Panc1 (cell line): ENCODE measurements at places on chromosomes 4 and X.

DNA sequence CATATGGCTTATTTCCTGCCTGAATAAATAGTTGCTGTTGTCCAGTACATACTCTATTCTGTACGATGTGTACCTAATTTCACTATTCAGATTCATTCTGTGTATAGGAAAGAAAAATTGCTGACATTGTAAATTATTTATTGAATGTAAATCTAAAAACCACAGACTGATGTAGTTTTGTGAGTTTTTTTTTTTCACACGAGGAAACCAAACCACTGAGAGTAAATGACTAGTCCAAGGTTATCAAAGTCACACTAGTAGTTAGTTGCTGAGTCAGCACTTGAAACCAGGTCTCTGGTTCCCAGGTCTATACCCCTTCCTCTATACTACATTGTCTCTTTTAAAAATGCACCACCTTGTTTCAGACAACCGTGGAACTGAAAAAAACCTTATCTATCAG lies 298.3 kb upstream of the DIAPH2 start:
- no peak for DNase-seq

DNA sequence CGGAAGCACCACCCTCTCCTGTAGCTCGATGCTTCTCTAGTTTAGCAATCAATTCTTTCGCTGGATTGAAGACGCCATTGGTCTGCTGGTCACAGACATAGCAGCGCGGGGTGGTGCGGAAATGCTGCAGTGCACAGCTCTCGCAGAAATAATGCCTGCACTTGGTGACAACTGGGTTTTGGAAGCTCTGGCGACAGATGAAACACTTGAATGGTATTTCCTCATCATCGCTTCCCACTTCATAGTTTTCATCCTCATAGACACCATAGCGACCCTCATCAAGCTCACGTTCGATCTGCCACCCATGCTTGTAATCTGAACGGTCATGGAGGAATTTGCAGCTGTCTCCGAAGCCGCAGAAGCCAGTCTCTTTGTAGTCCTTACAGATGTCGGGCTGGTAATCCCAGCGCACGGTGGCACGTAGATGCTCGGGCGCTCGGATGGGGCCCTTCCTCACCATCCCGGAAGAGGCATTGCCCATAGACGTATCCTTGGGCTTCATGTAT lies 854 bp downstream of the RNF113A start:
- DNase-seq = no peak

DNA sequence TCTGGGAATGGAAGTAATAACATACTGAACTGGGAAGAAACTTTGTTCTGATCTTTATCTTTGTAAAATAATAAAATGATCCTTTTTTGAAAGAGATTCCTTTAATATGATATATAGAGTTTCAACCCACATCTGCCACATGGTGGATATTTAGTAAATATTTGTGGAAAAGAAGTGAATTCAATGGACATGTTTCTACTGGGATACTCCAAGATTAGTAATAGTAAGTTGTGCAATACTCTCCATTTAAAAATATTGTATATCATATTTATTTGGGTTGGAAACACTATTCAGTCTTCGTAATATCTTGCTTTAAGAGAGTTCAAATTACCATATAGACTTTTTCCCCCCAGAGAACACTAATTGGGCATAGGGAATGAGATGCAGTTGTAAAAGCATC lies 17.8 kb upstream of the ARSJ start:
- no peak for DNase-seq

DNA sequence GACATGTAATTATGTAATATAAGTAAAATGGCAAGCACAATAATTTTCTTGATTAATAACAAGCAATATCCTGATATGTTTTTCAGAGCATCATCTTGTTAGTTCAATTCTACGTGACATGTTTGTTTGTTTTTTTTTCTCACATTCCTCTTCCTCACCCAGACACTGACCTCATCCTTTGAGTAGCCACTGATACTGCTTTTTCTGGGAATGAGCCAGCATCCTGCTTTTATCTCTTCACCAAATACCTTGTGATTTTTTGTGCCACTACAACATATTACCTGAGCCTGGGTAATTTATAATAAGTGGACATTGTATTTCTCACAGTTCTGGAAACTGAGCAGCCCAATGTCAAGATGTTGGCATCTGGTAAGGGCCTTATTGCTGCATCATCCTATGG lies 484.0 kb downstream of the NAF1 start:
- DNase-seq = no peak

DNA sequence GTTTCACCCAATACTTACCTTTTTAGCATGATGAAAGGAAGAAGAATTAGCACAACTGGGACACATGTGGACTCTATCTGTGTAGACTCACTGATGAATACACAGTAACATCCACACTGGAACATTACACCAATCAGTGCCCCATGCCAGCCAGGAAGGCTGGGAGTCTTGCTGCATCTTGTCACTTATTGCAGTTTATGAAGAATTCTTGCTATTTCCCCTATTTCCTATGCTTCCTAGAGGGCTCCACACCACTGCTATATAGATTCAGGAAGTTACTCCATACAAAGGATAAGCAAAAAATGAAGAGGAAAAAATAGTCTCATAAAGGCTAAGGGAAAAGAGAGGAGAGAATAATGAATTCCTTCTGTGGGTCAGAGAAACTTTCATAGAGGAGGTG lies 201.0 kb downstream of the CAMK2D start:
- no peak for DNase-seq

DNA sequence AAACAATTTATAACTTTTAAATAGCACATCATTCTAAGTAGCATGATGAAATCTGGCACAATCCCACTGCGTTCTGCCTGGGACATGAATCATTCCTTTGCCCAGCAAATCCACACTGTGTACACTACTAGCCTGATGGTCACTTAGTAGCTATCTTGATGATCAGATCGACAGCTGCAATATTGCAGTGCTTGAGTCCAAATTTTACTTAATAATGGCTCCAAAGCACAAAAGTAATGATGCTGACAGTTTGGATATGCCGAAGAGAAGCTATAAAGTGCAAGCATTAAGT lies 86.6 kb upstream of the NPNT start:
- no peak for DNase-seq

GRCh38 chrX:125203737-125204578 lies 115.7 kb upstream of the TEX13C start:
- DNase-seq = no peak

- DNase-seq = no peak
Measured at GRCh38 chrX:97367125-97367524, 483.4 kb downstream of the RPA4 start.

GRCh38 chr4:151806511-151806927 lies 45.7 kb upstream of the GATB start:
- DNase-seq = no peak

DNA sequence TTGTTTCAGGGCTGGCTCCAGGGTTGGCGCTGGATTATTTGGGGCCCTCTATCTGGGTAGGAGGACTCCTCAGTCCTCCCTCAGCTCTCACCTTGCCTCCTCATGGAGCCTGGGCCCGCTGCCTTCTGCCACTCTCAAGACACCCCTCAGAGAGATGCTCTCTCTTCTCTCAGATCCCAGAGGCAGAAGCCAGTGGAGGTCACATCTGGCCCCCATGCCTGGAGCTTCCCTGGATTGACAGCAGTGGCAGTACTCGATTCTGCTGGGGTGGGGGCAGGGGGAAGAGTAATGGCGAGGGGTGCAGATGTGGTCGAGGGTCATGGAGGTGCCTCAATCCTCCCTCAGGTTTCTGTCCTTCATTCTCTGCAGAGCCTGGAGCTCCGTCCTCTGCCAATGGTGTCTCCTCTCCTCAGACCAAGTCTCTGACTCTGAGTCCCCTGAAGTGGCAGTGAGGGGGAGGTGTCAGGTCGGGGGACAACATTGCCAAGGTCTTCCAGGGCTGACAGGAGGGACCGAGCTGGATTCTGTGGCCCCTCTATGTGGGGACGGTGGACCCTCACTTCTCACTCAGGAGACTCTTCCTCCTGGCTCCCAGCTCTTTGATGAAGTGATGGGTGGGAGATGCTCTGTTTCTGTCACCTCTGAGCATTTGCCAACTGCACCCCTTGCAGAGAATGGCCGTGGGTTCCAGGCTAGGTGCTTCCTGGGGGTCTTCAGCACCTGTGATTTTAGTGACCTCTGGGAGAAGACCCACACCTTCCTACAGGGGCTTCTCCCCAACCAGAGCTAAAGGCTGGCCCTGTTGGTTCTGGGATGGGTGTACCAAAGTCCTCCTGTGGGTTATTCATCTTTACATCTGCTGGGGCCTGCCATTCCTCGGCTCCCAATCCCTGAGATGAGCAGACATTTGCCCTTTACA lies 10.9 kb upstream of the HSFX1 start:
- DNase-seq = no peak

- no peak for DNase-seq
Measured at GRCh38 chr4:100797791-100798190, 280.0 kb upstream of the EMCN start.

DNA sequence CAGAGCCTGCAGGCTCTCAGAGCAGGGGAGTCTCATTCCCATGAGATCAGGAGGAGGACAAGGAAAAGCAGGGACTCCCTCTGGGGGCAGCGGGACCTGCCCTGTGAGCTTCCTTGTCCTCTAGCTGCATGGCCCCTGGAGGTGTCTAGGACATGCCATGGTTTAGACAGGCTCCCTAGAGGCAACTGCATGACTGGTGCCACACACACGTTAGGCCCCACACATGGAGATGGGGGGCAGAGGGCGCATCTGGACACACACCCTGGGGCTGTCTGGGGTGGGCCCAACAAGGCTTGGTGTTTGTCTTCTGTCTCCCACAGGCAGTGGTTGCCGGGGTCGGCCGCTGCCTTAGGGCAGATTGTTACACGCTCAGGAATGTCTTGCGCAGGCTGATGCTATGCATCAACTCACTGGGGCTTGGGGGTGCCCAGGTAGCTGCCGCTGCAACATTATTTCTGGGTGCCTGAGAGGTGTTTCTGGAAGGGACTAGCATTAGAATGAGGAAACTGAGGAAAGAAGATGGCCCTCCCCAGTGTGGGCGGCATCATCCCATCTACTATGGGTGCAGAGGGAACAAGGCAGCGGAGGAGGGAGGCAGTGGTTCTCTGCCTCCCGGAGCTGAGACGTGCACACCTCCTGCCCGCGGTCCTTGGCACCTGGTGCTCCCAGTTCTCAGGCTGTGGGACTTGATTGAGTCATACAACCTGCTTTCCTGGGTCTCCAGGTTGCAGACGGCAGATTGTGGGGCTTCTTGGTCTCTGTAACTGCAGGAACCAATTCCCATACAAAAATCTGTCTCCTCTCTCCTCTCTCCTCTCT lies 32.1 kb upstream of the GPR78 start:
- no peak for DNase-seq

- DNase-seq = no peak
Measured at GRCh38 chrX:37722595-37722994, 37.0 kb downstream of the XK start.

- DNase-seq = no peak
Measured at GRCh38 chr4:150297861-150298474, 219.7 kb downstream of the DCLK2 start.

DNA sequence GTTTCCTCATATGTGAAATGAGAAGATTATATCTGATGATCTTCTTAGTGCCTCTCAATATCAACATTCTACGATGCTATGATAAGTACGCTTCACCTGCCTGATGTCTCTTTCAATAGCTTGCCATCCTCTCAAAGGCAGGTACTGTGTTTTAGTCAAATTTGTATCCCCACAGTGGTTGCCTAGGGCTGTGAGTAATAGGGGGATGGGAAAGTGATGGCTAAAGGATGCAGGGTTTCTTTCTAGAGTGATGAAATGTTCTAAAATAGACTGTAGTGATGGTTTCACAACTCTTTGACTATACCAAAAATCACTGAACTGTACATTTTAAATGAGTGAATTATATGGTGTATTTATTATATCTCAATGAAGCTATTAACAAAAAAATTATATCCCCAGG lies 142.8 kb downstream of the HS6ST2 start:
- DNase-seq = no peak

DNA sequence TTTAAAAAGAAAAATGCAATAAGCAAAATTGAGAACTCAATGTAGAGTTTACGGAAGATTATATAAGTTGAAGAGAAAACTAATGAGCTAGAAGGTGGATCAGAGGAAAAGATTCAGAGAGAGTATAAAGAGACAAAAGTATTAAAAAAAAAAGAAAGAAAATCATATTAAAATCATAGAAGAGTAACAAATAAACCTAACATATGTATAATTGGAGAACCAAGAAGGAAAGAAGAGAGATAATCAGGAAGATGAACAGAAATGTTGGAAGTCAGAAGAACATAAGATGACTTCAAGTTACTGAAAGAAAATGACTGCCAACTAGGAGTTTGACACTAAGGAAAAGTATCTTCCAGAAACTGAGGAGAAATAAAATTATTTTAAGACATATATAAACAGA lies 34.3 kb upstream of the ANTXR2 start:
- DNase-seq = no peak

GRCh38 chr4:162707962-162708361 lies 458.7 kb downstream of the NAF1 start:
- no peak for DNase-seq

DNA sequence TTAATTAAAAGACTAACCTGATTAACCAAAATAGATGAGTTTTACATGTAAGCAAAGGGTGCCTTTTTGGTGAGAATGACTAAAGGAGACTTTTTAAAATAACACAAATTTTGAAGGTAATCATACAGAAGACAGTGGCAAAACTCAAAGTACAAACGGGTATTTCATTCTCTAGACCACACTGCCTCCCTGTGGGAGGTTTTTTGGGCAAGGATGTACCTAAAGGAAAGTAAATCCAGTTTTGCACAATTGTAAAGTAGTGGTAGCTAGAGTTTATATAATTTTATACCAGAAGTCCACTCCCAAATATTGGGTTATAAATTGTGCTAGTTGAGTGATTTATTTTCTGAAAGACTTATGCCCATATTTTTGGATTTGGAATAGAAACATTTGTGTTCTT lies 201.0 kb downstream of the PAPSS1 start:
- no peak for DNase-seq

- no peak for DNase-seq
Measured at GRCh38 chr4:80321776-80322175, 13.8 kb upstream of the CFAP299 start.

DNA sequence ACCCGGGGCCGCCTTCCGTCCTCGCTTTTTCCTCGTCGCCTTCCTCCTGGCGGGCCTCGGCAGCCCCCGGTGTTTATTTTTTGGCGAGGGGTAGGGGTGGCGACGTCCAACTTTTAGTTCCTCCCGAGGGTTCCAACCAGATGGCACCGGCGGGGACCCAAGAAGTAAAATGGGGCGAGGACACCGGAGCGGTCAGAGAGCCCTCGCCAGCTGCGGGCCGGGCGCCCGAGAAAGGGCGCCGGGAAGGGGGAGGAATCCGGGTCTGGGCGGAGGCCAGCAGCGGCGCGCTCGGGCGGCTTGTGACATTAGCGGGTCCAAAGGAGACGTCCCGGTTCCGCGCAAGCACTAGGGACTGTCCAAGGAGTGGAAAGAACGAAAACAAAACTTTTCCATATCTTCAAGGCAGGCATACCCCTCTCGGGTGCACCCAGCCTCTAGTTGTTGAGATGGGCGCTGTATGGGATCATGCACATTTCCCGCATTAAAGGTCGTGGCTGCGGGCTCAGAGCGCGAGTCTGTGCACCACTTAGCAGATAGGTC lies 691 bp upstream of the USP46 start:
- no peak for DNase-seq

GRCh38 chrX:85922821-85923220 lies 124.5 kb downstream of the CHM start:
- DNase-seq = no peak
